SIG-M5 (cell line): ENCODE measurements at places on chromosomes 1 and 21.

GRCh38 chr1:231020816-231021215, 19.2 kb downstream of the FAM89A start:
- DNase-seq = no peak

DNA sequence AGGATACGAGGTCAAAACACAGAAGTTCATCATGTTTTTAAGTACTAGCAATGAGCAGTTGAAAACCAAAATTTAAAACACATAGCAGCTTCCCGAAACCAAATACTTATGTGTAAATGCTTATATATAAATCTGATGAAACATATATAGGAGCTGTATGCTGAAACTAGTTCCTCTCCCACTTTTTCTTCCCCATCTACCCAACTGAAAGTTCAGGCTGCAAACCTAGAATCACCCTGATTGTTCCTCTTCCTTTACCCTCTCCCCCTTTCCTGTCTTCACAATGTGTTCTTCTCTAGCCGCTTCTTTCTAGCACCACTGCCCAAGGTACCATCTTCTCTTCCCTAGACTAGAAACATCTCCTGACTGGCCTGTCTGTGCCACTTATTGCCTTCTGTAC, 90.6 kb downstream of the ST3GAL3 start:
- no peak for DNase-seq

DNA sequence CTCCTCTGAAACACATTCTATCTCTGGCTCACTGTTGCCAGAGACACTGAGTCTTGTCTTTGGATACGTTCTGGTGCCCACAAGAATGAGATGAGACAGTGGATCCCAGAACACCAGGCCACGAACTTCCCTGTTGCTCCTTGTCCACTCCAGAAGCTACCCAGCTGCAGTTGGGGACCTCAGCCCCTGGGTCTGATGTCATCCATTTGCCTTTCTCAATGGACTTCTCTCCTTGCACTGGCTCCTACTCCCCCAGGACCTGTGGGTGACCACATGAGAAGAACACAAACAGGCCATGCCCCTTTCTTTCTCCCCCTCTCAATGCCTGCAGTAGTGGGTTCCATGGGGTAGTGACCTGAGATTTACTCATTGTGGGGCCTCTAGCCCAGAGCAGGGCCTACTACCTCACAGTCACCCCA, 5.9 kb downstream of the NBPF1 start:
- DNase-seq = no peak

DNA sequence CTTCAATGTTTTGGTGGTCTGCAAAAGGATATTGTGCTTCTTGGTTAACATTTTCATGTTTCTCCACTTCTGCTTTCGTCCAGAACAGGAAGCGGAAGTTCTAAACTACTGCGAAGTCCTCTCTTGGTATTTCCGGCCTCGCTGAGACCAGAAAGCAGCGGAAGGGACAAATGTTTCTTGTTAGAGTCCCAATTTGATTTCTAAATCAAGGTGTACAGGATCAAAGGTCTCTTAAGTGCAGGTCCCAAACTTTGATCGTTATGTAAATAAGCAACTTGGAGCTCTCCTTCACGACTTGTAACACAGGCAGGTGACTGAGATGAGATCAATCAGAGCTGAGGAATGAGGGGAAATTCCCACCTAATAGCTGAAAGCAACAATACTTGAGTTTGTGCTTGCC, 40.1 kb upstream of the HMCN1 start:
- no peak for DNase-seq

GRCh38 chr1:26556111-26556510, 26.6 kb downstream of the RPS6KA1 start:
- no peak for DNase-seq

DNA sequence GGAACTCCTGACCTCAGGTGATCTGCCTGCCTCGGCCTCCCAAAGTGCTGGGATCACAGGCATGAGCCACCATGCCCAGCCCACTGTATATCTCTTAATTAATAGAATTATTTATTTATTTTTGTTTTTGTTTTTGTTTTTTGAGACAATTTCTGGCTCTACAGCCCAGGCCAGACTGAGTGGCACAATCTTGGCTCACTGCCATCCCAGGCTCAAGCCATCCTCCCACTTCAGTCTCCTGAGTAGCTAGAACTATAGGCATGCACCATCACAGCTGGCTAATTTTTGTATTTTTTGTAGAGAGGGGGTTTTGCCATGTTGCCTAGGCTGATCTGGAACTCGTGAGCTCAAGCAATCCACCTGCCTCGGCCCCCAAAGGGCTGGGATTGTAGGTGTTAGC, 15.7 kb upstream of the WDTC1 start:
- DNase-seq = no peak

DNA sequence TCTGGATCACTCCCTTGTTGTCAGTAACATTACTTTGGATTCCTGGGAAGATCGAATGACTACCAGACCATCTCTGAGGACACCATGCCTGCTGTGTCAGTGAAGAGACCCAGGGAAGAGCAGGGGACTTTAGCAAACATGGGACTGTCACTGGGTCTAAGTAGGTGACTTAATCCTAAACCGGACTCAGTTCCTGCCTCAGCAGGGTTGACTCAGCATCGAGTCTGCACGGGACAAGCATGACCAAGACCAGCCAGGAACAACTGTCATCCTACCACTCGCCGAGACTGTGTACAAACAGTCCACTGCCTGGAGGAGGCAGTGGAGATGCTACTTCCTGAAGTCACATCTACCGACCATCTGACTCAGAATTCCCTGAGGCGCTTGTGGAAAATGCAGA, 53.2 kb upstream of the RAB4A start:
- no peak for DNase-seq

DNA sequence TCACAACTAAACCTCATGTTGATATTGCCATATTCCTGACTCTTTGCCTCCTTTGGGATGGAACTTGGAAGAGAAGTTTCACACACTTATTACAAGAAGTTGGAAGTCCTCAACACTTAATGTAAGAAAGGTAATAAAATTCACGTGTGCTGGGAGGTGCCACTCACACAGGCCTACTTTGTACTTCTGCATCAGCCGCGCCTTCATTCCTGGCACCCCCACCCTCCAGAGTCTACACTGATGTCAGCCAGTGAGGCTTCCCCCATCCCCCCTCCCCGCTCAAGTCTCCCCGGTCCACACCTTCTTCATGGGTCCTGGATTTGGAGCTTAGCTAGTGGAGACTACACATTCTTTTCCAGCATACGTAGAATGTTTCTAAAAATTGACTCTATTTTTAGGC, 24.8 kb upstream of the SLC45A1 start:
- DNase-seq = no peak

DNA sequence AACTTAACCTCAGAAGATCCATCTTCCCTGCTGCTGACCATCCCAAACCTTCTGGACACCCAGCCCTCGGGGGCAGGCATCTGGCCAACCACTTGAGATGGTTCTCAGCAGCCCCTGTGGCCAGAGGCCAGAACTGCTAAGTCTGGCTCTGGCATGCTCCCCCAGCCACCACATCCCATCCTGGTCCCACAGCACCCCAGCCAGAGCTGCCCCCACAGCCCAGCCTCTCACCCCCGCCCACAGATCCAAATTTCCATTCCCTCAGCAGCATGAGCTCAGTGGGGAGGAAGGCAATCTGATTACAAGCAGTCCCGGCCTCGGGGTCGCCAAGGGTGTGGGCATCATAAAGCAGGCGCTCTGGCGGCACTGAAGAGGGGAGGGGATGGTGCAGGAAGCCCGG, 45.6 kb downstream of the GLIS1 start:
- no peak for DNase-seq

DNA sequence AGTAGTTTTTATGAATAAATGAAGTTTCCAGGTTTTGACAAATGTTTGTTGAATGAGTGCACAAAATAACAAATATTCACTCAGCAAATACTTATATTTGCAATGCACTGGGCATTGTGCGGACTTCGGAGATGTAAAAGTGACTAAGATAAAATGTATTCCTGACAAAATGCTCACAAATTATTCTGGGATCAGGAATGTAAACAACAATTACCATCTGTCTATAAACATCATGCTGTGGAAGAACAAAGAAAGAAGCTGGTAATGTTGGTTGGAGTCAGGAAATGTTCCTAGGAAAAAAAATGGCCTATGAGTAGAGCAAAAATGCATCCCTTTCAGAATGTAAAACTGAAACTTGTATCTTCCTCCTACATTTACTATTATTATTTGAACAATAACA, 68.5 kb downstream of the CRB1 start:
- no peak for DNase-seq
